ENCODE measurements at places on chromosomes 5 and 9. TPM values are rescaled to one million over a fixed set of nuclear protein-coding genes. Genes with fewer than 3 reads are reported as not detected.

DNA sequence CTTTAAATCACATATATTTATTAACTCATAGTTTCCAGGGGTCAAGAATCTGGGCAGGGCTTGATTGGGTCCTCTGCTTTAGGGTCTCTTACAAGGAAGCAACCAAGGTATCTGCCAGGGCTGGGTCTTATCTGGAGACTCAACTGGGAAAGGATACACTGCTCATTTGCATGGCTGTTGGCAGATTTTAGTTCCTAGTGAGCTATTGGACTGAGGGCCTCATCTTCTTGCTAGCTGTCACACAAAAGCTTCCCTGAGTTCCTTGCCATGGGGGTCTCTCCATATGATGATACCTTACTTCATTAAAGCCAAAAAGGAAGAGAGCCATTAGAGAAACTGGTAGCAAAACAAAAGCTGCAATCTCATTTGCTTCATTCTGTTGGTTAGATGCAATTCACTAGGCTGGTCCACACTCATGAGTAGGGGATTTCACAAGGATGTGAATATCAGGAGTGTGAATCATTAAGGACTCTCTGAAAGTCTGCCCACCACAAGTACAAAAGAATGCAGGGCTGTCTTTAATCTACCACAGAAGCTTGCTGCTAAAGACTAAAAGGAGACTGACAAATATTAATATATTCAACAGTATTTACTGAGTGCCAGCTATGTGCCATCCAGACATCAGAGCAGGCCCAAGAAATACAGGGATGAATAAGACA lies 42.0 kb upstream of the TIMD4 start:
- peak overlapping the region; percentile 76 for H3K27ac ChIP-seq
- H3K36me3 ChIP-seq, result peaks cover 51% of the 10 kb centered on the region
- peaks cover 46% of the 10 kb centered on the region for H3K4me1 ChIP-seq
- no peaks in the 10 kb centered on the region for H3K27me3 ChIP-seq
- no peak for DNase-seq

DNA sequence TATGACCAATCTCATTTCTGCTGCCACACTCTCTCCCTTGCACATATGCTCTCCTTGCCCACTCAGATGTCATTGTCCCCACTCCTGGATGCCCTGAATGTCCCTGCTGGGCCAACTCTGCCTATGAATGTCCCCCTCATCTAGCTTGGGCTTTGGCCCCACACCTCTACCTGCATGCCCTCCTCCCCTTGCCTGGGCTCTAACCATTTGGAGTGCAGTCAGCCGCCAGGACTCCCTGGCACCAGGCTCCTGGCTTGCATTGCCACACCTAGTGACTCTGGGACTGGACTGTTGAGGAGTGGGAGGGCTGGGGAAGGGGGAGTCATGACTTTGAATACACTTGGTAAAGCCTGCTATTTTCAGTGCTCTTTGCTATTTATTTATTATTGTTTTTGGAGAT lies 41.6 kb upstream of the POMT1 start:
- H3K27ac ChIP-seq, result no peak overlapping the region
- no peak for DNase-seq
- H3K27me3 ChIP-seq, result no peaks in the 10 kb centered on the region
- H3K4me1 ChIP-seq, result no peaks in the 10 kb centered on the region

Gene PCDHB15
- total RNA-seq, result not detected

DNA sequence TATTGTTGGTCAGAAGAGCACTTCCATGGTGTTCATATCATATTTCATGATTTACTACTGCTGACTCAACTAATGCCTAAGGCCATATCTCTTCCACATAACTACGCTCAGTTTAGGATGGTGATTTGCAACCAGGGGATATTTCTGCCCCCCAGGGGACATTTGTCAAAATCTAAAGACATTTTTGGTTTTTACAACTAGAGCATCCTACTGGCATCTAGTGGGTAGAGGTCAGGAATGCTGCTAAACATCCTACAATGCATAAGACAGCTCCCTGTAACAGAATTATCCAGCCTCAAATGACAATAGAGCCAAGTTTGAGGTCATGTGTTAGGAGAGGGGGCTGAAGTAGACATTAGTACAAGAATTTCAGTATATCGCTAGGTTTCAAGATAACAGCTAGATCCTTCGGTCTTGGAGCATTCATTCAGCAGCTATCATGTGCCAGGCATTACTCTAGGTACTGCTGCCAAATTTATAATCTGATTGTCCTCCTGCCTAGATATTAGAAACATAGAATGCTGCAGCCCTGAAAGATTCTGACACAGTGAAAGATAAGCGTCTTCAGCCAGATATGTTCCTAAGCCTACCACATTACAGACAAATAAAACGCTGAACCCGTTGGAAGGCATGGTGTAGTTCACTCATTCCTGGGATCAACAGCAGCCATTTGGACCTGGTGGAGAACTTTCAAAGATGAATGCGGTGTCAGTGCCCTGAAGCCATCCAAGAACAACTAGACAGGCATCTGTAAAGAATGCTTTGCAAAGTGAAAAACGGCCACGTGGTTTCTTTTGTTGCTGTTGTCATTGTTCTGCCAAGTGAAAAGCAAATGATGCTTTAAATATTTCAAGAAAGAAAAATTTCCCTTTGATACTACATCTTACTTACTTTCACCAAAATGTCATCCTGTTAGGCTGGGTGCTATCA lies 55.5 kb upstream of the FST start:
- DNase-seq, result no peak
- H3K4me3 ChIP-seq, result no peak overlapping the region
- H3K36me3 ChIP-seq, result no peaks in the 10 kb centered on the region
- no peak overlapping the region for H3K27ac ChIP-seq
- peaks cover 21% of the 10 kb centered on the region for H3K27me3 ChIP-seq

DNA sequence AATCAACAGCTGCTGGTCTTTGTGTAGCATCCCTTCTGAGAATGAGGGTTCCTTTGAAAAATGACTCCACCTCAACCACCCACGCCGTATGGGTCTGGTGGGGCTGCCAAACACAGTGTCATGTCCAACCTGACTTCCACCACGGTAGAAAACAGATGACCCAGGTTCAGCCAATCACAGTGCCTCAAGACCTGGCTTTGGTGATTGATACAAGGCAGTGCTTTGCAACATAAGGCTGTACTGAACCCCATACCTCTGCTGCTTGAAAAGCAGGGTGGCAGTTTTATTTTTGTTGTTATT lies 11.5 kb upstream of the TGFBR1 start:
- peak overlapping the region; percentile 98 for H3K27ac ChIP-seq
- peaks cover 71% of the 10 kb centered on the region for H3K4me1 ChIP-seq
- H3K4me3 ChIP-seq, result no peak overlapping the region
- DNase-seq, result peak; percentile 31
- H3K36me3 ChIP-seq, result peaks cover 31% of the 10 kb centered on the region
- H3K27me3 ChIP-seq, result no peaks in the 10 kb centered on the region

Gene FOXD4L4
- 0.10 TPM for total RNA-seq

GRCh38 chr5:142426129-142427014 lies 101.6 kb upstream of the SPRY4 start:
- H3K27me3 ChIP-seq, result peaks cover 2% of the 10 kb centered on the region
- H3K36me3 ChIP-seq, result no peaks in the 10 kb centered on the region
- peaks cover 40% of the 10 kb centered on the region for H3K4me1 ChIP-seq
- peak overlapping the region; percentile 19 for H3K27ac ChIP-seq
- H3K4me3 ChIP-seq, result no peak overlapping the region

DNA sequence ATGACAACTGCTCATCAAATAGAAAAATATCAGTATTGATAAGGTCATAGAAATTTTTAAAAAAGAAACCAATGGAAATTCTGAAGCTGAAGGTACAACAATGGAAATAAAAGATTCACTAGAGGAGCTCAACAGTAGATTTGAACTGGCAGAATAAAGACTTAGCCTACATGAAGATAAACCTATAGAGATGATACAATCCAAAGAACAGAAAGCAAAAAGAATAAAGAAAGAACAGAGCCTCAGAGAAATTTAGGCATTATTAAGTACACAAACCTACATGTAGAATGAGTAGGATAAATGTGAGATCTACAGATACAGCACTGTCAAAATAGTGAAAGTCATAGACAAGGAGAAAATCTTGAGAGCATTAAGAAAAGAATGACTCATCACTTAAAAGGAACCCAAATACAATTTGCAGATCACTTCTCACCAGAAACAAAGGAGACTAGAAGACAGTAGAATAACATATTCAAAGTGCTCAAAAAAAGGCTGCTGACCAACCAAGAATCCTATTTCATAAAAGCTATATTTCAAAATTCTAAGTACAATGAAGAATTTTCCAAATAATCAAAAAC lies 47.8 kb upstream of the HTR4 start:
- no peak overlapping the region for H3K27ac ChIP-seq
- no peaks in the 10 kb centered on the region for H3K4me1 ChIP-seq
- H3K27me3 ChIP-seq, result peaks cover 6% of the 10 kb centered on the region
- no peaks in the 10 kb centered on the region for H3K36me3 ChIP-seq

Gene ABO
- total RNA-seq, result 0.60 TPM

Gene TMEM203
- total RNA-seq, result 41.5 TPM

Gene CWC27
- total RNA-seq, result 29.1 TPM

GRCh38 chr5:96781031-96781971 lies 26.4 kb downstream of the ERAP1 start:
- no peak for DNase-seq
- no peaks in the 10 kb centered on the region for H3K27me3 ChIP-seq
- no peak overlapping the region for H3K4me3 ChIP-seq
- H3K36me3 ChIP-seq, result peaks cover 72% of the 10 kb centered on the region
- no peak overlapping the region for H3K27ac ChIP-seq
- H3K4me1 ChIP-seq, result no peaks in the 10 kb centered on the region

- no peaks in the 10 kb centered on the region for H3K27me3 ChIP-seq
- H3K27ac ChIP-seq, result no peak overlapping the region
- H3K36me3 ChIP-seq, result no peaks in the 10 kb centered on the region
- H3K4me3 ChIP-seq, result no peak overlapping the region
Observed at GRCh38 chr9:136960212-136960937, 8.3 kb downstream of the LCN12 start.

DNA sequence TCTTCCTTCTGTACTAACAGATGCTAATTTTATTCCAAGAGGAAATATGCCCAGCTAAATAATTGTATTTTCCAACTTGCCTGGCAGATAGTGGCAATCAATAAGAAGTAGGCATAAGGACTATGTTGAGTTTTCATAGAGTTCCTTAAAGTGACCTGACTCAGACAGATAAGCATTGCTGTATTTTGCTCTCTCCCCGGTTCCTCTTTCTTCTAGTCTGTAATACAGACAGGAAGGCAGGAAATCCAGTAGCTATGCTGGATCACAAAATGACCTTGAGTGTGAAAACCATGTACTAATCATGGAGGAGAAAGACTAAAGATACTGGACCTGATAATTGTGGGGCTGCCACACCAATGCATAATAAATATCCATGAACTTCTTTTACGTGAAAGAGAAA lies 701.7 kb downstream of the CETN3 start:
- H3K27ac ChIP-seq, result no peak overlapping the region
- DNase-seq, result no peak
- H3K36me3 ChIP-seq, result no peaks in the 10 kb centered on the region
- no peaks in the 10 kb centered on the region for H3K4me1 ChIP-seq
- H3K27me3 ChIP-seq, result no peaks in the 10 kb centered on the region

Gene STPG3
- total RNA-seq, result 1.2 TPM

- peaks cover 20% of the 10 kb centered on the region for H3K4me1 ChIP-seq
- H3K27me3 ChIP-seq, result peaks cover 6% of the 10 kb centered on the region
- H3K36me3 ChIP-seq, result no peaks in the 10 kb centered on the region
- H3K27ac ChIP-seq, result peak within 1 kb of the TSS; percentile 74
- peak within 1 kb of the TSS; percentile 85 for H3K4me3 ChIP-seq
- peak; percentile 85 for DNase-seq
Observed at GRCh38 chr9:137605121-137606004, at the start of gene ARRDC1. ARRDC1 (plus strand) TSS chr9:137605686; CDS start chr9:137605718, 32 bp downstream.

GRCh38 chr5:158883502-158883901 lies 216.2 kb downstream of the EBF1 start:
- no peaks in the 10 kb centered on the region for H3K27me3 ChIP-seq
- no peak for DNase-seq
- H3K27ac ChIP-seq, result no peak overlapping the region
- no peak overlapping the region for H3K4me3 ChIP-seq

DNA sequence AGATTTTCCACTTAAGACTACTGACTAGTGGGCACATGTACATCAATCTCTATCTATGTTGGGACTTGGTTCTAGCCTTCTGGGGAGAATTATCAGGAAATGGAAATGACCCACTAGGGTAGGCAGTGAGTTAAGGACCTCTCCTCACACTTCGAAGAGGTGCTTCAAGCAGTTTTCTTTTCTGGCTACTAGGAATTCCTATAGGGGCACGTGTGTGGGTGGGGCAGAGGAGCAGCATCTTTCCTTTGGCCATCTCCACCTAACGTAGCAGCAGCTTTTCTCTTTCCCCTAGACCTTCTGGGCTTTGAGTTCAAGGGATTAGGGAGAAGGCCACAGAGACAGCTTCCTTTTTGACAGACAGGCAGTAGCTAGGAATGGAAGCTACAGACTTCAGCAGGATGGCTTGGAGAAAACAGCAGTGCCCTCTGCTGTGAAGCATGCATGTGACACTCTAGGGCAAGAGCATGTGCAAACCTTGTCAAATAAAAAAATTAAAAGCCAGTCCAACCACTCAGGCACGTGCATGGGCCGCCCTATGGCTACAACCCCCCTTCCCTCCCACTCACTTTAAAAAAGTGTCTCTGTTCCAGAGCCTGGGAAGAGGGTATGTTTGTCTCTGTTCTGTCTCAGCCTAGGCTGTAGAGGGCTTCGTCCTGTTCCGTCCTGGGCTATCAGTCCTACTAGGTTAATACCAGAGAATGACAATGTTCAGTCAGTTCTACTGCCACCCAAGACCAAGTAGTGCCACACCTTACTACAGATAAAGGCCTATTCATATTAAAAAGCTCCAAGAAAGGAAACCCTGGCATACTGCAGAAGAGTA lies 8.7 kb upstream of the GFRA3 start:
- H3K27ac ChIP-seq, result no peak overlapping the region
- peaks cover 6% of the 10 kb centered on the region for H3K36me3 ChIP-seq
- no peak overlapping the region for H3K4me3 ChIP-seq
- no peaks in the 10 kb centered on the region for H3K27me3 ChIP-seq

DNA sequence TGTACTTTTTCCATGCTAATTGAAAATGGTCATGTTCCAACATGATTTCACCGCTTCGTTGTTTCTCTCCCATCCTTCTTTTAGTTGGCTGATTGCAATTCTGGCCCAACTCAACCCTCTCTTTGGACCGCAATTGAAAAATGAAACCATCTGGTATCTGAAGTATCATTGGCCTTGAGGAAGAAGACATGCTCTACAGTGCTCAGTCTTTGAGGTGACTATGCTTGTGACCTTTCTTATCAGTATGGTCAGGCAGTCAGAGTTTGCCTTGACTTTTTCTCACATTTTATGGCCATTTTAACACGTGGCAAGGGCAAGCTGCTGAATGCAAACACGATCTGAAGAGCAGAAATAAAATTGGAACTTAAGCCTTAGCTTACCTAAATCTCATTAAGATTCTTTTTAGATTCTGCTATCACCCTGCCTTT lies 36.0 kb upstream of the CREBRF start:
- no peak overlapping the region for H3K4me3 ChIP-seq
- no peak overlapping the region for H3K27ac ChIP-seq
- H3K36me3 ChIP-seq, result peaks cover 32% of the 10 kb centered on the region
- no peak for DNase-seq
- no peaks in the 10 kb centered on the region for H3K27me3 ChIP-seq

Gene RHOBTB3
- 0.36 TPM for total RNA-seq

All from activated T-helper 1 cell treated with anti-CD3 and anti-CD28 coated beads, Interleukin-12 subunit alpha, Interleukin-12 subunit beta, Interleukin-2, Interleukin-4 antibody, amounts not matched to agents 30 ng/mL and 10 ng/mL and 1 ng/mL, durations not matched to agents 14 hours and 24 hours and 36 hours (primary cell).